ENCODE measurements at places on chromosomes 12 and 14.

- no peak for DNase-seq
Observed at GRCh38 chr12:52122540-52122871, 43.0 kb downstream of the SMIM41 start.

DNA sequence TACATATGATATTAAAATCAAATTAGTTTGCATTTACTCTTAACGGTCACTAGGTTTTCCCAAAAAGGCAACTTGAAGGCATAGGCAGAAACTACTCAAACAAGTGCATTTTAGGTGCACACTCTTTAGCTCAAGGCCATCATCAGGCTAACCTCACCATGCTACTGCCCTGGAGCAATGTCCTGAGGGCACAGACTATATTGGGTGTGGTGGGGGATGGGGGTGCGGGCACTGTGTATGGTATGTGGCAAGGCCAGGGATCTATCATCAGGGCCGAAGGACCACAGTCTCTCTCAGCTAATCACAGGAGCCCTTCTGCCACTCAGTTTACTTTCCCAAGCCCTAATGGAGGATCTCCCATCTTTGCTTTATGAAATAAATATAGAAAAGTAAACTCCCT, 51.9 kb downstream of the SH2B3 start:
- DNase-seq = no peak

DNA sequence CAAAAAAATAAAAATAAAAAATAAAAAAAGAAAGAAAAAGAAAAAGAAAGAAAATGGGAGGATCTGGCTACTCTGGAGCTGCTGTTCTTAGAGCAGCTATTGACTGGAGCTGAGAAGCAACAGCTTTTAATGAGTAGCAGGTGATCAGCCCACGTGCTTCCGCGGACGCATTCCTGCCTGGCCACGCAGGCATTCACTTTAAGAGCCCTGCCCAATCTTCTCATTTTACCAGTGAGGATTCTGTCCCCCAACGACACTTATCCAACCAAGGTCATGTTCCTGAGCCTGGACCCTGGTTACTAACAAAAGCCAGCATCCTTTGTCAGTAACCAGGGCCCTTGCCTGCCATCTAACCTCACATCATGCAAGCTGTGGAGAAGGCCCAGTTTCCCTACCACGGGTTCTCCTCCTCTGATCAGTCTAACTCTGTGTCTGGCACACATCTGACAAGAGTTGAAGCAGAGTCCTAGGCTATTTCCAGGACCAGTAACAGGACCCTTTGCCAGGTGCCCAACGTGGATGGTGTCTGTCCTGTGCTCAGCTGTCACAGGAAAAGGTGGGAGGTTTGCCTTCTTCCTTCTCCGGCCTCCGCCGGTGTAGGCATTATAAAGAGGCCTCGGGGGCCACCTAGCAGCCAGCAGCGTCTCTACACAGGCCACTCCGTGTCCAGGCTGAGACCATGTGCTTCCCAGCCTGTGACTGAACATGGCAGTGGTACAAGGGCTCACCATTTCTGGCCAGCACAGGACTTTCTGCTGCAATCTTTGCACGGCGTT, 60.9 kb upstream of the GPATCH2L start:
- peak; percentile 22 for DNase-seq

DNA sequence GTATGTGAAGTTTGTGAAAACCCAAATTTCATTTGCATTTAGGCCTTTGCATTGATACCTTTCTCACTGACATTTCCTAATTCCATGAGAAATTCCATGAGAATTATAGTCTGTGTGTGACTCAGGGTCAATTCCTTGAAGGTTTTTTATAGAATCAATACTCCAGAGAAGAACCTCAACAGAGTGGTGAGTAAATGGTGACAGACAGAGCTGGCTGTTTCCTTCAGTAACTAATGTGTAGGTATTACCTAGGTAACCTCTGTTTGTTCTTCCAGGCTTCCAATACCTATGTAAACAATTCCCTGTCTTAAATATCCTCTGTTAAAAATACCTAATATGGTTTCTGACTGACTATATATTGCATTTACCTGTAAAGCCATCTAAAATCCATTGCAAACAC, 117.0 kb downstream of the TTC8 start:
- DNase-seq = no peak

GRCh38 chr12:116152268-116152667, 125.2 kb downstream of the MED13L start:
- no peak for DNase-seq

- peak; percentile 86 for DNase-seq
Observed at GRCh38 chr12:120713861-120714482, 3.7 kb downstream of the UNC119B start.

DNA sequence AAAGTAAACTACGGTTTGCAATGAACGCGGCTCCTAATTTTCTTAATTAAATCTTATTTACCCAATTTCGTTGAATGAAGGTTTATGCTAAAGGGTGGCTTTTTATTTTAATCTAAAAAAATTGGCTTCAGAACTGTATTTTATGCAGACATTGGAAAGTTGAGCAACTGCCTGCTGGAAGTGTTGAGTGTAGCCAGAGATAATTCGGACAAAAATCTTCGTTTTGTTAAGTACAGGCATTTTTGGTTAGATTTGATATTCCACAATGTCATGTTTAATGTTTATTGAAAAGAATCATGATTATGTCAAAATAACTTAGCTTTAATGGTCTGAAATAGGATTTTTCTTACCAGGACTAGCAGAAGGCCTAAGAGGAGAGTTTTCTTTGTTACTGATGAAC, 875 bp downstream of the IRAK3 start:
- DNase-seq = no peak

GRCh38 chr12:49400304-49400703, 33.0 kb downstream of the SPATS2 start:
- DNase-seq = no peak

- no peak for DNase-seq
Observed at GRCh38 chr14:54662491-54663133, 95.7 kb downstream of the SAMD4A start.

DNA sequence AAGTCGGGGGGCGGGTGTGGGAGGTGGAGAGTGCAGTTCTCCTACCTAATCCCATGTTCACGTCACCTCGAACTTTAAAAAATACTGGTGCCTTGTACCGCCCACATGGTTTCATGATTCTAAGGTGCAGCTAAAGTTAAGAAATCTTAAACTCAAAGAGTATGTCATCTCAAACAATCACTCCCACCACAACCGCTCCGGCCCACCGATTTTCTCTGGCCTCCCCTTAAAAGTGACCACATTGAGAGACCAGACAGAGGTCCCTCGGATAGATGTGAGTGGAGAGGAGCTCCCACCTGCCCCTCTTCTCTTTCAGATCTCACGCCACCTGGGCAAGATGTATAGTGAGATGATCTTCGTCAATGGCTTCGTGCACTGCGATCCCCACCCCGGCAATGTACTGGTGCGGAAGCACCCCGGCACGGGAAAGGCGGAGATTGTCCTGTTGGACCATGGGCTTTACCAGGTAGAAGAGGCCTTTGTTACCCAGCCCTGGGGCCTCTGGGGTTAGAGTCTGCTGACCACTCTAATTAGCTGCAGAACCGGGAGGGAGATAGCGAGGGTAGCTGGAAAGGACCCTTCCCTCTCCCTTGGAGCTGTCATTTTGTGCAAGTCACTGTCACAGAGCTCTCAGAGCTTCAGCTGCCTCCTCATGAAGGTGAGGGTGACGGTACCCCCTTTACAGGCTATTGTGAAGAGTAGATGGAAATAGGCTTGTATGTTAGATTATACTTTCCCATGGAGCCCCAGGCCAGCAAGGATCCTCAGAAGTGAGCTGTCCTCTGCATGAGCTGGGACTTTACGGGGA, 124.4 kb downstream of the ADCK1 start:
- no peak for DNase-seq
